Activated T-helper 17 cell treated with anti-CD3 and anti-CD28 coated beads, Interleukin-2, amount 50 U/mL, for 72 hours (primary cell): ENCODE measurements at places on chromosomes 7 and 10. TPM values are rescaled to one million over a fixed set of nuclear protein-coding genes. Genes with fewer than 3 reads are reported as not detected.
A peak's percentile ranks its signal among the peaks of the same experiment; 100 is the strongest.

DNA sequence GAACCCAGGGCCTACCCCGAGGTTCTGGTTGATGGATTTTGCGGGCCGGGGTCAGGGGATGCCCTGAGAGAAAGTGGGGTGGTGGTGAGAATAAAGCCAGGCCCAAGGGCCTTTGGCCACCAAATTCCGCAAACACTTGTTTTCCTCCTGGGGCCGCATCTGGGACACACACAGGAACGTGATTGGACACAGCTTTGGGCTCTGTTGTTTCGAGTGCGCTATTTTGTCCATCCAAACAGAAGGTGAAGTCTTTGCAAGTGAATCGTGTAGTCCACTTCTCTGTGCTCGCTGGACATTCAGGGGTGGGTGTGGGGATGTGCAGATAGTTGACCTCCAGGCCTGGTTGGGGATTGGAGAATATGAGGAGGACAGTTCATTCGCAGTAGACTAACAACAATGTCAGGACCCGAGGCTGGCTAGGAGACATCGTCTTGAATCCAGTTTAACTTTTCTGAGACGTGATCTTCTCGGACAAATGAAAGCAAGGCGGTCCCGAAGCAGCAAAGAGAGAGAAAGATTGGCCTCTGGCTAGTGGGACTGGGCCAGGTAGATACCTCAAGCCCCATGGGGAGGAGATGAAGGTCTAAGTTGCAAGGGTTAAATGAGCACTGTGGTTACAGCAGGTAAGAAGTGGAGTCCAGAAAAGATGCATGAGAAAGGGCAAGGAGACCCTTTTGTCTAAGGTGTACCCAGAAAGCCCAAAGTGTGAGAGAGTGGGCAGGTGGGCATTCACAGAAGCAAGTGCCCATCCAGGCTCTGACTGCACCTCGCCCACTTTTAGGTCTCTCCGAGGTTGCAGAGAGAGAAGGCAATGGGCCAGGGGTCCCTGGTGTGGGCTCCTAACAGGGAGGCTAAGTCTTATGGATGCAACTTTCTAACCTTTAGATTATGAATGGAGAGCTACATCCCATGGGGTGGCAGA, 764 bp upstream of the FAM131B start:
- ATAC-seq: no peak

DNA sequence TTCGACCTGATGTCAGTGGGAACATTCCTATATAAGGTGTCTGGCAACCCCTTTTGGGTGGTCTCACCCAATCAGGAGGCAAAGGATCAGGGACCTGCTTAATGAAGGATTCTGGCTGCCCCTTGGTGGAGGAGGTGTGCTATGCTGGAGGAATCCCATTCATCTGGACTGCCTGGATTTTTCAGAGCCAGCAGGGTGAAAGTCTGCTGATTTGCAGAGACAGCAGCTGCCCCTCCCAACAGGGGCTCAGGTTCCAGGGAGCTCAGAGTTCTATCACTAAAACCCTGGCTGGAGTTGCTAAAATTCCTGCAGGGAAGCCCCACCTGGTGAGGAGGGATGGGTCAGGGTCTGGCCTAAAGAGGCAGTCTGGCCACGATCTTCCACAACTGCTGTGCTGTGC, 398.5 kb upstream of the CNTNAP2 start:
- no peak for ATAC-seq

DNA sequence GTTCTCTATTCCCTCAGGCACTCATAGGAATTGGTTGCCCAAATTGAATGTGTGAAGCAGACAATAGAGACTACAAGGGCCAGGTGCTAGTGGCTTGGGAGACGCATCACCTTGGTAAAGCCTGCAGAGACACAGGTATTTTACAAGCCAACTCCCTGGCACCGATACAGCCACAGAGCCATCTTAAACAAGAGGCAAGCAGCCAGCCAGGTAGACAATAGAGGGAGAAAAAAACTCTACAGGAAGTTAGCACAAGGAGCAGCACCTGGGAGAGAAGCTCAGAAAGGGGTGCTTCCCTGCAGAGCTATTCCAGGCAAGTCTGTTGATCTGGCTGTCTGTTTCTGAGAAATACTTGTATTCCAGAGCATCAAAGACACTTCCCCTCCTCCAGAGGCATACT, 43.0 kb upstream of the CDK1 start:
- no peak for ATAC-seq

GRCh38 chr10:63528084-63528744, 7.0 kb downstream of the REEP3 start:
- ATAC-seq: no peak

DNA sequence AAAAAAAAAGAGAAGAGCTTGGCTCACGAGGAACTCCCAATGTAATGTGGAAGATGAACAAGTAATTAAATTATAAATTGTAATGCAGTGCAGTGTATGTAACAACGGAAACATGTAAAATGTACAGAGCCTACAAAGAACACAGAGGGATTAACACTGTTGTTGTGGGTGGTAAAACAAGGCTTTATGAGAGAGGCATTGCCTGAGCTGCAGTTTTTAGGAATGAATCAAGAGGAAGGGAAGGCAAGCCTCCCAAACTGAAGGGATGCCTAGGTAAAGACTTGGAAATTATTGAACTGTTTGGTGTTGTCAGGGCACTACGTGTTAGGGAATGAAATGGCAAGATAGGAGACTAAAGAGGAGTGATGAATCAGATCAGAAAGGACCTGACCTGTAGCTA, 213.7 kb downstream of the HTR7 start:
- no peak for ATAC-seq

- ATAC-seq: no peak
These were observed 60.6 kb downstream of the PRF1 start for GRCh38 chr10:70541736-70542564.

DNA sequence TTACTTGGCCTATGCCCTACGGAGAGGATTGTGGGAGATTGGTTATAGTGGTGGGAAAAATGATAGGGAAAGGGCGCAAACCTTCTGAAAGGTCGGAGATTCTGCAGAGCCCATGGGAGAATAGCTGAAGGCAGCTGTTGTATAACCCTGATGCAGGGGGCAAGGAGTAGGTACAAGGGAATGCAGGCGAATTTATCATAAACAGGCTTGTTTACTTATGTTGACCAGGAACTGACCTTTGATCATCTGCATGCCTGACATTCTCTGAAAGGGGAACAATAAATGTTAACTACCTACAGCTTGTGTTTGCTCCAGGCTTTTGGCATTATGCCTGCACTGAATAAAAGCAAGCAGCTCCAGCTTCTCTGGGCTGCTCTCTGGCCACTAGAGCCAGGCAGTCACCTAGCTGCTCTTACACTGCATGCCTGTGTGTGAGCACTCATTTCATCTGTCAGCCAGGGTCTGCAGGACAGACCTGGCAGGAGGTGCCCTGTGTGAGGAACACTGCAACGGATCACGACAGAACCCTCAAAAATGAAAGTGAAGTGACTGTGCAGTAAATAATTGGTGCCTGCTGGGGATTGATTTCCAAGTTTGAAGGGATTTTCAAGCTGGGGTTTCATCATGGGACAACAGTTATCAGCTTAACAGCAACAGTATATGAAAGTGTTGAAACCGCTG, 31.1 kb upstream of the ABCA13 start:
- no peak for ATAC-seq

DNA sequence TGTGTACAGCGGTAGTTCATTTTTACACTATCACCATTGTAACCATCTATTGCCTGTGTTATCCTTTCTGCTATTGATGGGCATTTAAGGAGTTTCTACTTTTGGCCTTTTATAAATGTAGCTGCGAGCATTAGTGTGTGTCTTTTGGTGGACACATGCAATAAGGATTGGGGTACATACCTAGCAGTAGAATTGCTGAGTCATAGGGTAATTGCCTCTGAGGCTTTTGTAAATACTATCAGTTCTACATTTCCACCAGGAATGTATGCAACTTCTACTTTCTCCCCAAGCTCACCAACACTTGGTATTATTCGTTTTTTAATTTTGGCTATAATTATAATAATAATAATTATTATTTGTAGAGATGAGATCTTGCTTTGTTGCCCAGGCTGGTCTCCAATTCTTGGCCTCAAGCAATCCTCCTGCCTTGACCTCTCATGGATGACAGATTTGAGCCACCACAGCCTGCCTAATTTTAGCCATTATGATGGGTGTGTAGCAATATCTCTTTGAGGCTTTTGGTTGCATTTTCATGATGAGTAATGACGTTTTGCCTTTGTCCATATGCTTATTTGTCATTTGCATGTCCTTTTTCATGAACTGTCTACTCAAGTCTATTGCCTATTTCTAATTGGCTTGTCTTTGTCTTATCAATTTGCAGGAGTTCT, 277.0 kb downstream of the ACTR3B start:
- ATAC-seq: no peak

DNA sequence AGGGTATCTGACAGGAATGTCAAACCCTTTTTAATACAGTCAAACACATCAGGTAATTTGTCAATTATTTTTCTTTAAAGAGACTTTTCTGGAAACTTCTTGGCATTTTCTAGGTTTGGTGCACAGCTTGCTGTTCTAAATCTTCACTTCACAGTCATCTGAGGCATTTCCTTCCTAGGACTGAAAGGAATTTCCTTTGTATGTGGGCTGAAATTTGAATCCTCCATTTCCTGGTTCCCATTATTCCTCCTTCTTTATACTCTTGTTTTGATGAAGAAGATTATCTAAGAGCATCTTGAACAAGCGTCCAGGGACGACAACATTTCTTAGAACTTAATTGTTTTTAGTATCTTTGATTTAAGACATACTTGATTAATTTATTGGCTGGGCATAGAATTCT, 24.9 kb downstream of the CALD1 start:
- no peak for ATAC-seq

VKORC1L1 gene
- total RNA-seq: 22.8 TPM

CRHR2 gene
- total RNA-seq: not detected

TPST1 gene
- total RNA-seq: 0.84 TPM

SDK1 gene
- total RNA-seq: 0.06 TPM

GRCh38 chr7:47625861-47626715, 44.2 kb upstream of the TNS3 start:
- no peak for ATAC-seq

LLCFC1 gene
- not detected for total RNA-seq

DNA sequence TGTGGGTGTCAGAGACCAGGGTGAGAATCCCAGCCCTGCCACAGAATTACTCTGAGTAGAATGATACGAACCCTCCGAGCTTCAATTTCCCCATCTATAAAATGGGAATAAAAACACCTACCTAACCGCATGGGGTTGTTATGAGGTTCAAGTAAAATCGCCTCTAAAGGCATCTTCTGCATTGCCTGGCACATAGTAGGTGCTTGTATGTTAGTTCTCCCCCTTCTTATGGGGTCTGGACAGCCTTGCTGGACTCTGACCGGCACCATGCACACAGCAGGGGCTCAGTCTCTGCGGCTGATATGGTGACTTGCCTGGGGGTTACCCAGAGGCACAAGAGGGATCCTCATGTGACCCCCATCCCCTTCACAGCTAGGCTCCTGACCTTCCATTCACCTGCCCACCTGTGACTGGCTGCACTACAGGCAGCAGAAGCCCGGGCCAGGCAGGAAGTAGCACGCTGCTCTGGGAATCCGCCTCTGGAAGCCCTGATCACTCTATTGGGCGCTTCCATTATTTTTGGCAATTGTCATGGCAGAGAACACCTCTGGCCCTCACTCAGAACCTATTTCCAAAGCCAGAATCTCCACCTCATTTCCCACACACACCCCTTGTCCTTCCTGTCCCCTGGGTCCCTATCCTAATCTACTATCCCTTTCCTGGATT, 6.0 kb downstream of the SH3PXD2A start:
- no peak for ATAC-seq

DNA sequence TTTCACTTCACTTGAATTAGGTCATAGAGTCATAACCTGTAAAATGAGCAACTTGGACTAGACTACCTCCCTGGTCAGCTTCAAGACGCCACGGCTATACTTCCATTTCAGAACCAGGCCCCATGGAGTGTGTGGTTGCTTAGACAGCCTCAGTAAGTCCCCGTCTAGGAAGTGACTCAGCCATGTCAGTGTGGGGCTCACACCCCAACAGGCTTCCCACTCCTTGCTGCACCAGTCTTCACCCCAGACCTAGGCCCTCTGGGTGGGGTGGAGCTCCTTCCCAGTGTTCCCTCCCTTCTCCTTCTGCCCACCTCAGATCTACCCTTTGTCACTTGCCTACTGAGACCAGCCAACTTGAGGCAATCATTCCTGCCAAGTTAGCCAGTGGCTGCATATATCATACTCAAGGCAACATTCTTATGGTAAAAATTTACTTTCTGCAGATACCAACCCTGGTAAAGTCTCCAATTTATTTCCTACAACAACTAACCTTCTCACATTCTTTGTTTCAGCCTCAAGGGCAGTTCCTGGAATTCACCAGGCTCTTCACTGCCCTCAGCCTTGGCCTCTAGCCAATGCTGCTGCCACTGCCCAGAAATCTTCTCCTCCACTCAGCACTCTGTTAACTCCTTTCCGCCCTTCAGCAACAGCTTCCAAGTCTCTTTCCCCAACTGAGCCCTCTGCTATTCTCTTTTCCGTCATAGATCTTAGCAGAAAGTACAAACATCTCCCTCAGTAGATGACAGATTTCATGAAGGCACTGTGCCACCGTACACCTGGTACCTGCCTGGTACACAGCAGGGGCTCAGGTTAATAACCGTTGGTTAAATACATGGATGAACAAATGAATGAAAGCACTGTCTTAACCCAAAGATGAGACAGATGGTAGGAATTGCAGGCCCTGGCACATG, 31.3 kb upstream of the ZNRF2 start:
- ATAC-seq: peak; percentile 96

DNA sequence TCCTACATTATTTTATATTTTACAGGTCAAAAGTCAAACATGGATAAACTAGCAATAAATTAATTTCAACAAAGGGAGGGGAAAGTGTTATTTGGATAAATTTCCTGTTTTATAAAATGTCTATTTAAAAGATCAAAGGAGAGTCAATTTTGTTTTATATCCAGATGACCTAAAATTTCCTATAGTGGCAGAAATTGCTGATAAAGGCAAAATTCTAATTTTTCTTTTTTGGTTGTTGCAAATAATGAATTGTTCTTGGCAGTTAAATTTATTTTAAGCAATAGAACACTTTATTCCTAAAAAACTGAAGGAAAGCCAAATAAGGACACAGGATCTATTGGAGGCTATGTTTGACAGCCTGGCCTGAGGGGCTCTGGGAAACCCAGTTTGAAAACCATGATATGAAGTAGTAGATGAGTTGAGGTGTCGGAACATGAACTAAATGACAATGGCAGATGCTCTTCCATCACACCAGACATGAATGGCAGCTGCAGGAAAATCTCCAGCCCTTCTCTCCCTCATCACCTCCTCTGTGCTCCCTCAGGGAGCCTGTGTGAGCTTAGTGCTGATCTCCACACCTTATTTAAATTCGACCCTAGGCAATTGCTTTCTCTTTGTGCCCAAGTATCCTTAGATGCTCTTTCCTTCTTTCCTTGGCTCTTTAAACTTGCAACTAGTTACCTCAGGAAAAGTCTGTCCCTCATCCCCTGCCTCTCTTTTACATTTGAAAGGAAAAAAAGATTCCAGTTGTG, 395.0 kb downstream of the THSD7A start:
- ATAC-seq: no peak

DNA sequence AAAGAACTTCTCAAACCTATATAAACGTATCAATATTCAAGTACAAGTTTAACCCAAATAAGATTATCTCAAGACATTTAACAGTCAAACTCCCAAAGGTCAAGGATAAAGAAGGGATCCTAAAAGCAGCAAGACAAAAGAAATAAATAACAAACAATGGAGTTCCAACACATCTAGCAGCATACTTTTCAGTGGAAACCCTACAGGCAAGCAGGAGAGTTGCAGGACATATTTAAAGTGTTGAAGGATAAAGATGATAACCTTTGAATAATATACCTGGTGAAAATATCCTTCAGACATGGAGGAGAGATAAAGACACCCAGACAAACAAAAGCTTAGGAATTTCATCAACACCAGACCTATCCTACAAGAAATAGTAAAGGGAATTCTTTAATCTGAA, 82.8 kb downstream of the TES start:
- no peak for ATAC-seq

GRCh38 chr7:75040512-75040911, 33.1 kb downstream of the RCC1L start:
- ATAC-seq: peak; percentile 76
